ENCODE measurements at places on chromosomes 3 and 15.
A peak's percentile ranks its signal among the peaks of the same experiment; 100 is the strongest.

- no peak for DNase-seq
Measured at GRCh38 chr3:66661628-66662027, 160.8 kb upstream of the LRIG1 start.

GRCh38 chr3:197847866-197848401, 56.9 kb downstream of the LRCH3 start:
- DNase-seq: no peak

GRCh38 chr15:45093013-45093412, 21.0 kb downstream of the DUOX2 start:
- DNase-seq: no peak

GRCh38 chr3:177824841-177825240, 627.6 kb upstream of the TBL1XR1 start:
- no peak for DNase-seq

DNA sequence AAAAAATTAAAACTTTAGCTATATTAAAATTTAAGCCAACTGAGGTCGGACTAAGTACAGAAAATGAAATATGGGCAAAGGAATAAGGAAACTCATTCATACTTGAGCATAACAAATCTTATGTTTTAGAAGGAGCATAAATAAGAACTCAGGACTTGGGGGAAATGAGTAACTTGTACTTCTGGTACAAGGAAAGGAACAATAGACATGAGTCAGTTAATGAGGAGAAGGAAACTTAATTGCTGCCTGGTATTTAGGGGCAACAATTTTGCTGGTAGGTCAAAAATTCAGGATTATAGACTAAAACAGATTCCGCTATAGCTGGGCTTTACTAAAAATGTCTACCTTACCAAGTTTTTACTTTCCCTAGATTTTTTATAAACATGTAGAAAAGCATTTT, 113.1 kb downstream of the MYO5A start:
- DNase-seq: no peak

GRCh38 chr3:25542492-25543039, 114.5 kb downstream of the RARB start:
- no peak for DNase-seq

DNA sequence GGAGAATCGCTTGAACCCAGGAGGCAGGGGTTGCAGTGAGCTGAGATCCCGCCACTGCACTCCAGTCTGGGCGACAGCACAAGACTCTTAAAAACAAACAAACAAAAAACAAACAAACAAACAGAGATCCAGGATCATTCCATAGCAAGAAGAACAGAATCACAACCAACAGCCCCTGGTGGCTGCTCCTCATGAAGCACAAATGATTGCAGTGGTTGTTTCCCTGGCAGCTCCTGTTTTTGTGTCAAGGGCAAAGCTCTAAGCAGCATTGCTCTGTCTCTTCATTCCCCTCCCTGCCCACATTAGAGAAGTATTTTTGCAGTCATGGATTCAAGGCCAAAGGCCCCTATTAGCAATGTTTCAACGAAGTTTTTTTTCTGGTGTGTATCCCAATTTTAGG, 25.8 kb upstream of the BLM start:
- no peak for DNase-seq

GRCh38 chr15:40357723-40358470, at the start of gene DISP2:
DISP2 (plus strand) TSS chr15:40358219; CDS start chr15:40358322, 103 bp downstream.
- DNase-seq: peak; percentile 89

DNA sequence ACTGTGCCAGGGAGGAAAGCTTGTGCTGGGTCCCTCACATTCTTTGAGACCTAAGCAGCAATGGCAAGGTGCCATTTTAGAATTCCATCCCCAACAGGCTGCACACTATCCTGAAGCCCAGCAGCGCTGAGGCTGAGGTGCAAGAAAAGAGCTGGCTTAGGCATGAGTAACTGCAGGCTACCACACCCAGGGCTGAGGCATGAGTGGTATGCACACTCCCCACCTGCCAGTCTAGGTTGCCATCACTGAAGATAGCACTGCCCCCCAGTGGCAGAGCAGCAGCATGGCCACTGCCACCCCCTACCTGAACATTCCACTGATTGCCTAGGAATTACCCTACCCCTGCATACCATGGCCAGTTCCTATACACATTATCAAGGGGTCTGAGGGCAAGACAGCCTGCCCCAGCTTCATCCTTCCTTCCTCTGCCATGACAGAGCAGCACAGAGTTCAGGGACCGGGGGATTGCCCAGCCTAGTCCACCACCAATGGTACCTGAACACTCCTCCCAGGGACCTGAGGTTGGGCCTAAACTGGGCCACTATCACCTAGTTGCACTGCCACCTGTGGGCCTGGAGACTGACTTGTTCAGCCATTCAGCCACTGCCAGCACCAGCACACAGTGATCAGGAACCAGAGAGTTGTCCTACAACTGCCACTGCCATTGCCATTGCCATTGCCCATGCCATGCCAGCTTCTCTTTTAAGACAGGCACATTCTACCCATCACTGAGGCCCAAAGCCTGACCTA, 129.8 kb downstream of the SATB1 start:
- DNase-seq: peak; percentile 65

- no peak for DNase-seq
Measured at GRCh38 chr15:81166636-81167305, 29.9 kb upstream of the IL16 start.

GRCh38 chr3:77449459-77450350, 409.8 kb downstream of the ROBO2 start:
- DNase-seq: no peak

- no peak for DNase-seq
Measured at GRCh38 chr3:139098391-139098790, 53.7 kb upstream of the PRR23C start.

DNA sequence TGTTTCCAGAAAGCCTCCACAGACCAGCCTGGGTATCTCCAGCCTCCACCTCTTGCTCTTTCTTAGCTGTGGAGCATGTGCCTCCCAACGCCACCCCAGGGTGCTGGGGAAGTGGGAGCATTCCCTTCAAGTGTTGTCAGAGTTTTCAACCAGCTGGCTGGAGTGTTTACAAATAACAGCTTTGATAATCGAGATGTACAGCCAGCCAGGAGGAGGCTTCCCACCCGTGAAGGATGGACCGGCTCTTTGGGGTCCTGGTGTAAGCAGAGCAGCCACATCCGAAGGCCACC, 8.5 kb upstream of the OXTR start:
- DNase-seq: no peak

DNA sequence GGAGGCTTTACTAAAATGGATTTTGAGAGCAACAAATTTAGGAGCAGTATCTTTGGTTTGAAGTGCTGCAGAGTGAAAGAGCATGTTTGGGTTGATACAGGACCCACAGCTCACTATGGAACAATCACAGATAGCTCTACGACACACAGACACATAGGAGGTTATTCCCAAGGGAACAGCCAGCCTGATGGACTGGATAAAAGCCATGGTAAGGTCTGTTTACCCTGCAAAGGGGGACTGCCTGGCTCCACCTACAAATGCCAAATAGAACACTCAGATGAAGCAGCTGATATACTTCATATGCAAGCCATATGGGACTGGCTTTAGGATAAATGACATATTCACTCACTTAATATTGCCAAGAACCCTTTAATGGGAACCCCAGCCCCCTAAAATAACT, 75.4 kb downstream of the CDC25A start:
- no peak for DNase-seq

- DNase-seq: no peak
Measured at GRCh38 chr3:157285141-157285540, 125.2 kb upstream of the CCNL1 start.

DNA sequence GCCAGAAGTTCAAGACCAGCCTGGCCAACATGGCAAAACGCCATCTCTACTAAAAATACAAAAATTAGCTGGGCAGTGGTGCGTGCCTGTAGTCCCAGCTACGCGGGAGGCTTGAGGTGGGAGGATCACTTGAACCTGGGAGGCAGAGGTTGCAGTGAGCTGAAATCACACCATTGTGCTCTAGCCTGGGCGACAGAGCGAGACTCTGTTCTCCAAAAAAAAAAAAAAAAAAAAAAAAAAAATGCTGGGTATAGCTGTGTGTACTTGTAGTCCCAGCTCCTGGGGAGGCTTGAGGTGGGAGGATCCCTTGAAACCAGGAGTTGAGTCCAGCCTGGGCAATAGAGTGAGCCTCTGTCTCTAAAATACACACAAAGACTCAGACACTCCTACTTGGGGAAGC, 32.0 kb downstream of the PPP1R2 start:
- no peak for DNase-seq

GRCh38 chr15:62649793-62650420, 392.6 kb upstream of the TPM1 start:
- no peak for DNase-seq

GRCh38 chr15:80926126-80926525, 63.5 kb downstream of the MESD start:
- DNase-seq: no peak

DNA sequence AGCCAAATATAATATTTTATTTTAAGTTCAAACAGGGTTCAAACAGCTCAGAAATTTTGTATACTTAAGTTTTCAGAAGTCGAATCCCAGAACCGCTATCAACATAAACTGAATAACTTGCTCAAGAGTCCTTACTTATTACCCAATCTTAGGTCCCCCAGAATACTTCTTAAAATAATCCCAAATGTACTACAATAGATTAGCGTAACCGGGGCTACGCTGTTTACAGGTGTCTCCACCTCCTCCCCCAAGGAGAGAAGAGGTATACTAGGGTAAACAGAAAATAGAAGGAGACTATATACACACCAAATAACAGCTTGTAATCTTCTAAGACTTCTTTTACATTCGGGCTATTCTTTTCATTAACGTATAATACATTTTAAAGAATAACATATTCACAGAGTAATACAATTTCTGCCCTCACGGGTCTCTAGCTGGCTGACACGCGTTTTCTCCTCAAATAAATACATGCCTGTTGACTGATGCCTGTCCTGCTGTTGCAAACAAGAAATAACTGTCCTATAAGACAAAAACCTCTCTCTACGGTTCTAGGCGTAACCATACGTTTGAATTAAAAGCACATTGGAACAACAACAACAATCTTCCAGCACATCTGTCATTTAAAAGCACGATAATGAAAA, 1.3 kb downstream of the DENND4A start:
- DNase-seq: no peak

GRCh38 chr15:90322538-90322937, 29.5 kb upstream of the ZNF774 start:
- DNase-seq: no peak

DNA sequence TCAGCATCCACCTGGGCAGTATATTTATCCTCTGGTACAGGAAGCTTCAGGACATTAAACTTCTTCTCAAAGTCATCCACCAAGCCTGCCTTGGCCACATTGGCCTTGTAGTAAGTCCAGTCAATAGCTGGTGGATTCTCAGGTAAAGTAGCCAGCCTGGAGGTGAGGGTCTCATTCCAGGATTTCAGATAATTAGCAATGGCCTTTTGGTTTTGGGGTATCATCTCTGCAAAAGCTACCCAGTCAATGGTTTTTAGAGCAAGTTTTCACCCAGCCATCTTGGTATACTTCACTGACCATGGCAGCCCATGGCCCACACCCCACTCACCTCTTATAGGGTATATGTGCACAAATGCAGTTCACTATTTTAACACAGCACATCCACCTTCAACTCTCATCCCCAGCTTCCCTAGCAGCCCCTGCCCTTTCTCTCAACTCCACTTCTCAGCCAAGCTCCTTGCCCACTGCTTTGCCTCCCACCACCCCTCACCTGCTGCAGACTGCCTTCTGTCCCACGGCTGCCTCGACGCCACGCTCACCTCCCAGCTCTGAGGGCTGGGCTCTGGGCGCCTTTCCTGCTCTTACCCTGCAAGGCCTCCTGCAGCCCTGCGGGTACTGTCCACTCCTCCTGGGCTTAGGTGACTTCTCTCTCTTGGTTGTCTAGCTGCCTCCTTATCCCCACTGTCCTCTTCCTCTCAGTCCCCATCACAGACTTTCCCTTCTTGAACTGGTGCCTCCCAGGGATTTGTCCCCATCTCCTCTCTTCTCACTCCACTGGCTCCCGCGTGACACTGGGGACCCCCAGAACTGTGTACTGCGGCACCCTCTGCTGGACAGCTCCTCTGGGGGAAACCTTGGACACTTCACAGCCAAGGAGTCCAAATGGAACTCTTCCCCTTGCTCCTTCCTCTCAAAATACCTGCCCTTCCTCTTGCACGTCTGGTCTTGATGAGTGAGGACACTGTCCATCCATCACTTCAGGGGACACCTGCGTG, 1.7 kb upstream of the TGM5 start:
- peak; percentile 47 for DNase-seq

DNA sequence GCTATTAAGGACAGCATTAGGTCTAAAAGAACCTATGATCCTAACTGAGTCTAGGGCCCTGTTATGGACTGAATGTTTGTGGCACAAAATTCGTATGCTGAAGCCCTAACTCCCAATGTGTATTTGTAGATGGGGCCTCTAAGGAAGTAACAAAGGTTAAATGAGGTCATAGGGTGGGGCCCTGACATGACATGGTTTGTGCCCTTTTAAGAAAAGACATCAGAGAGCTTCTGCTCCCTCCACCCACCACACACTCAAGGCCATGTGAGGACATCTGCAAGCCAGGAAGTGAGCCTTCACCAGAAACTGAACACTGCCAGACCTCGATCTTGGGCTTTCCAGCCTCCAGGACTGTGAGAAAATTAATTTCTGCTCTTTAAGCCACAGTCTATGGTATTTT, 49.2 kb downstream of the PHC3 start:
- no peak for DNase-seq

DNA sequence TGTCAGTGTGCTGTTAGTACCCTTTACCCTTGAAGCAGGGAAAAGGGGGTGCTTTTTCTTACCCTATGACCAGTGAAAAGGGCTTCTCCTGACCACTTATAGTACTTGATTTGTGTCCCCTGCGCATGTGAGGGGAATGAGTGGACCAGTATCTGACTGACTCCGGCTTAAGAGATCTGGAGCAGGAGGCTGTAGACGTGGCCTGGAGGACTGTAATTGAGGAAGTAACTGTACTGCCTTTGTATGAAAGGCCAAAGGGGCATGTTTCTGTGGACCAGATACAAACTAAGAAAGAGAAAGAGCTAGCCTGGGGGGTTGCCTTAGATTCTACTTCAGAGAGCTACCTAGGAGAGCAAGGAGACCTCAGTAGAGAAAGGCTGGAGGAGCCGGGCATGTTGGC, 89.9 kb upstream of the TBL1XR1 start:
- no peak for DNase-seq

DNA sequence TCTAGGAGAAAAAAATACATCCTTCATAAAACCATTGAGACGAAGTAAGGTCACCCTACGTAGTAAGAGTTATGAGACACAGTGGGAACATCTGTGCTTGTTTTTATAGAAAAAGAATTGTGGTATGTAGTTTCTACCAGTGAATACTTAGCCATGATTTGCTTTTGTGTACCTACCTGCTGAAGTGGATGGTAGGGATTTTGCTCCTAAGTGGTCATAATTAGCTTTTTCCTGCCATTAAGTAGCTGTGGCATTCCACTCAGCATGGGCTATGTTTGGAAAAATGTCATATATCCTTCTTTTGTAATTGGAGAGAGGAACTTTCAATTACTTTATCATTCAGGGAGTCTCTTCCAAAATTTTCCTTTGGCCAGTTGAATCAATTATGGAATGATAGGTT, 63.7 kb downstream of the CHD2 start:
- no peak for DNase-seq

DNA sequence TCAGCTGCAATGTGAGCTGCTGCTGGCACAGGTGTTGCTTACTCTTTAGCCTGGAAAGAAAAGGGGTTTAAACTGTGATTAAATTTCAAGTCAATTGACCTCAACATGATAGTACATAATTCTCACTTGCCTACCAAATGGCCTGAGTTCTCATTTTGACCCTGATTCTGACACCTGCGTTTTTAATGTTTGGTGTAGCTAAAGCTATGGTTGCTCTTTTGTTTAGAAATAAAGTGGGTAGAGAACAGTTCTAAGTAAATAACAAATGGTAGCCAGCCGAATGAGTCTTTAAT, 100.8 kb upstream of the SOX2 start:
- DNase-seq: no peak
